ENCODE measurements at places on chromosomes 6 and 20. TPM values are rescaled to one million over a fixed set of nuclear protein-coding genes. Genes with fewer than 3 reads are reported as not detected.

SMLR1 gene
- total RNA-seq: not detected

OR2H1 gene
- not detected for total RNA-seq

RIOK1 gene
- 19.1 TPM for total RNA-seq

ADGRF5 gene
- not detected for total RNA-seq

SCUBE3 gene
- 0.06 TPM for total RNA-seq

DCBLD1 gene
- 38.6 TPM for total RNA-seq

KIAA0408 gene
- total RNA-seq: 5.0 TPM

COL11A2 gene
- total RNA-seq: 1.1 TPM

TMEM74B gene
- total RNA-seq: not detected

C6orf47 gene
- 31.3 TPM for total RNA-seq

EDN3 gene
- not detected for total RNA-seq

COL9A1 gene
- total RNA-seq: not detected

SLC22A2 gene
- not detected for total RNA-seq

RNF182 gene
- 2.1 TPM for total RNA-seq

MUC21 gene
- not detected for total RNA-seq

C20orf204 gene
- 0.17 TPM for total RNA-seq

RPL10A gene
- 1,216 TPM for total RNA-seq

SAMD5 gene
- total RNA-seq: 4.0 TPM

KIF3B gene
- total RNA-seq: 18.8 TPM

FAM209B gene
- not detected for total RNA-seq

IL17F gene
- not detected for total RNA-seq

MICB gene
- total RNA-seq: 13.0 TPM

LBP gene
- not detected for total RNA-seq

ASIP gene
- total RNA-seq: not detected

FUCA2 gene
- total RNA-seq: 95.8 TPM

TP53INP2 gene
- total RNA-seq: 2.2 TPM

TPBG gene
- total RNA-seq: 13.0 TPM

NHLRC1 gene
- total RNA-seq: 1.5 TPM

TREML1 gene
- total RNA-seq: not detected

ENPP1 gene
- 26.5 TPM for total RNA-seq

MYB gene
- total RNA-seq: 1.6 TPM

WFDC8 gene
- not detected for total RNA-seq
